ENCODE measurements at places on chromosomes 3 and 15. TPM values are rescaled to one million over a fixed set of nuclear protein-coding genes. Genes with fewer than 3 reads are reported as not detected.

- peak; percentile 45 for DNase-seq
These were observed 23.6 kb upstream of the CSPG4 start for GRCh38 chr15:75736256-75736655.

- no peak for DNase-seq
These were observed 31.4 kb upstream of the MGLL start for GRCh38 chr3:127853681-127854080.

The AQP9 gene
- total RNA-seq, result 0.97 TPM

DNA sequence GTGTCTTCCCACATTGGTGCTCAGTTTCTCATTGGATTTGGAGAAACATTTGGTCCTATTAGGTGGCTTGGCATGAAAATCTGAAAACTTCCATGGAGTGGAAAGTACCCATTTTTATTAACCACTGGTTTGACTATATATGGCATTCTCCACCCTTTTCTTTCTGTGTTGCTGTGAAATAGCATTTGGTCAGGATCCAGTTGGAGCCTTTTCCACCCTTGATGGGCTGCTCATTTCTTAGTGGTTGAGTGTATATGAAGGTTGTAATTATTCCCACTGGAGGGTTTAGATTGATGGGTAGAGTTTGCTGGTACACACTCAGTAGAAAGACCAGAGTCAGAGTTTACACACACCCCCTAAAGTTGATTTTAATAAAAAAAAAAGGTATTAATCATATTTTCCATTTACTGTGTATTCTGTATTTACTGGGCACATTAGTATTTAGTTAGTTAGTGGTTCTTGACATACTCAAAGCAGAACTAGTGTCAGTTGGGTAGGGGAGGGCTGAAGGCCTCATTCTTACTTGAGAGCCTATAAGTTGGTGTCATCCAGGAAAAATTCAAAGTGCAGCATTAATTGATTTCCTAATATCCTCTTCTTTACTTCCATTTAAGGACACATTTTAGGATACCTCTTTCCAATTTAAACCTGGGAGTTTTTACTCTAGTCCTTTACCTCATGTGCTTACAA, 69.5 kb downstream of the FLNB start:
- no peak for DNase-seq

The AADACL2 gene
- total RNA-seq, result not detected

DNA sequence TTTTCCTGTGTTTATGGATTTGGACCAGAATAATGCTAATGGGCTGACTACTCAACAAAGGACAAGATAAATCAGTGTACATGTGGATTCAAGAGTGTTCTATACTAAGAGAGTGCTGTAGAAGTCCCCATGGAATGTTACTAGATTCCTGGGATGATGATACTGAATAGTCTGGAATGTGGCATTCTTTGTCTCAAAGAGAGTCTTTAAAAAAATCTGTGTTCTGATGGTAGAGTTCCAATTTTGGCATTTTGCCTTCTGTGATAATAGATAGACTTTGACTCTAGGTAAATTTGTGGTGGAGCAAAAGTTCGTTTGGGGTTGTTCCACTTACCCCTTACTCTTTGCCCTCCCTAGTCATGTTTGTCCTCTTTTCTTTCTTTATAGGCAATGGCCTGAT, 43.7 kb downstream of the NMD3 start:
- no peak for DNase-seq

DNA sequence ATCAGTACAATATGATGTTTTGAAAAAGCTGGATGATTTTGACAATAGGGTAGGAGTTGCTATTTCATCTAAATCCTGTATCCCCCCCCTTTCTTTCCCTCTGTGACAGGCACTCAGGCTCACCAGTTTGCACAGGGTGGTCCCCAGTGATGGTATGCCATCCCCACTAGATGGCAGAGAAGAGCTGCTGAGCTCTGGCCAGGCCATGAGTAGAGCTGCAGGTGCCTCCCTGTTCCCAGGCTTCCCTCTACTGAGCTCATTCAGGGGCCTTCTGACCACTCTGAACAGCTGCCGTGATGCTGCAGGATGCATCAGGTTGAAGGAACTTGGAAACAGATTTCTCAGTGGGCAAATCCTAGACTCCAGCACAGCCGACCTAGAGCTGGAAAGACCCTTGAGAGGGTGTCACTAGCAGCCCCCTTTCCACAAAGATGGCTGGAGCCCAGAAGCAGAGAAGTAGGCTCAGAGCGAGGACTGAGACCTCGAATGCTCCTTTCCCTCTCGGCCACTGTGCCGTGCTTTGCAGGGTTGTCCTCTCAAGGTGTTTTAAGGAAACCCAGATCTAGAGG, 45.1 kb downstream of the EFCAB12 start:
- peak; percentile 71 for DNase-seq

The FBXO40 gene
- 196 TPM for total RNA-seq
